CD4-positive, alpha-beta T cell treated with Interferon alpha-2 for 1 hour (primary cell): ENCODE measurements at places on chromosomes 12 and 14.

DNA sequence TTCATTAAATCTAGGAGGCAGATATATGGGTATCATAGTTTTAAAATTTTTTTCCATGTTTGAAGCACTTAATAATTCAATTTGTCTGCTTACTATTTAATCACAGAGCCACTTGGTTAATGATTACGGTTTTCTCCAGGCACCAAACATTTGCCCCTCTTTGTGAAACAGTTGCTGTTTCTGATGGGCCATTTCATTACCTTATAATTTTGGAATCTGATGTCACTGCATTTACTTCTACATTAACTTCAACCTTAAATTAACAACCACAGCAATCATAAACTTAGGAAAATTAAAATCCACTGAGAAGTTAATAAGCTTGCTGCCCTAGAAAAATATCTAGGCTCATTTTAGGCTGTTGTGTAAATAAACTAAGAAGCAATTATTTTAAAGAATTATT is 17.0 kb downstream of the TMCC3 start:
- DNase-seq, result no peak

GRCh38 chr12:66182956-66183355 is 6.1 kb upstream of the IRAK3 start:
- no peak for DNase-seq

DNA sequence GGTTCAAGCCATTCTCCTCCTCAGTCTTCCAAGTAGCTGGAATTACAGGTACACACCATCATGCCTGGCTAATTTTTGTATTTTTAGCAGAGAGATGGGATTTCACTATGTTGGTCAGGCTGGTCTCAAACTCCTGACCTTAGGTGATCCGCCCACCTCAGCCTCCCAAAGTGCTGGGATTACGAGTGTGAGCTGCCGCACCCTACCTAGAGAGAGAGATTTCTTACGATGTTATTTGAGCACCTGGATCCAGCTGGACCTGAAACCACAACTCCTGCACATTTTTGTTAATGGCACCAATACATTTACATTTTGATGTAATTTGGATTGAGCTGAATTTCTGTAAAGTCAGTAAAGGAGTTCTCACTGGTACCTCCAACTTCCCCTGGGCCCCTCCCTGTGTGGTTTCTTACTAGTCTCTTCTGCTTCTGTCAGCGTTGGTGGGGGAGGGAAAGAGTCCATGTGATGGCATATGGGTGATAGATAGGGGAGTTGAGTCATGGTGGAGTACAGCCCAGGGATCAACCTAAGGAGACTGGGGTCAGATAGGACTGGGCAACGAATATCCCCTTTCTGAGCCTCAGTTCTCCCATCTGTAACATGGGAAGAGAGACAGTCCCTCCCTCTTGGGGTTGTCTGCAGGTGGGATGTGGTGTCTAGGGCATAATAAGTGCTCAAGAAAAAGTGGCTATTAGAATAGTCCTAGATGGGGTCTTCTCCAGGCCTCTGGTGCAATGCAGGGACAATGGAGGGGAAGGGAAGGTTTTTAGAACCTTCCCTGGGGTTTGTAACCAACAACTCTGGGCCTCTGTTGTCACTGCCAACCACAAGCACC is 83.3 kb upstream of the MED13L start:
- peak; percentile 47 for DNase-seq

DNA sequence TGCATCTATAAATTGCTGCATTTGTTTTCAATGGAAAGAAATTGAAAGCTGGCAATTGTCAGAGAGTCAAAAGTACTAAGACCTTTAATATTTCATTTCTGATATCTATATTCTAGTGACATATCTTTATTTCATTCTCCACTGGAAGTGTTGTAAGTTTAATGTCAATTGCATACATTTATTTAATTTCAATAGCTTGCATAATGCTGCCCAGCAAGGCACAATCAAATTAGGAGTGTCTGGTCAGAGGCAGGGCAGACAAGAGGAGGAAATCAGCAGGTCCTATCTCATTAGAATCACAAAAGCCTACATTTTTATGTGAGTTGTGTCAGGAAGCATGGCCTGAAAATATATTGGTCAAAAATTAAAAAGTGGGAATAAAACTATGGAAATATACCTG is 112.9 kb downstream of the TMEM132D start:
- no peak for DNase-seq
